Hematopoietic multipotent progenitor cell (in vitro differentiated cells): ENCODE measurements at places on chromosomes 6 and 20.
A peak's percentile ranks its signal among the peaks of the same experiment; 100 is the strongest.

DNA sequence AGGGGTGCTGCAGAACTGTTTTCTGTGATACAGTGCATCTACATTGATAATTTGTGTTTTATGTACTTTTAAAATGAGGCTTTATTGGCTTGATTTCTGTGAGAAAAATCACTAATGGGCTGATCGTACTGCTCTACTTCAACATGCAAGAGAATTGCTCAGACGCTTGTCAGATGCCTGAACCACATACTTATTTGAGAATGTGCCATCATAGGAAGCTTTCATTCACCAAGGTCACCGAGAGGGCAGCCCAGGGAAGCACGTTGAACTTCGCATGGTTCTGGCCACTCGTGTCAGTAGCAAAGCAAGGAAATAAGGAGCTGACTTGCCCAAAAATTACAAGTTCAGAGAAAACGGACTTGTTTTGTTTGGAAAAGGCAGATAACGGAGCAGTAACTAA lies 168.5 kb upstream of the AKAP12 start:
- no peak for DNase-seq

DNA sequence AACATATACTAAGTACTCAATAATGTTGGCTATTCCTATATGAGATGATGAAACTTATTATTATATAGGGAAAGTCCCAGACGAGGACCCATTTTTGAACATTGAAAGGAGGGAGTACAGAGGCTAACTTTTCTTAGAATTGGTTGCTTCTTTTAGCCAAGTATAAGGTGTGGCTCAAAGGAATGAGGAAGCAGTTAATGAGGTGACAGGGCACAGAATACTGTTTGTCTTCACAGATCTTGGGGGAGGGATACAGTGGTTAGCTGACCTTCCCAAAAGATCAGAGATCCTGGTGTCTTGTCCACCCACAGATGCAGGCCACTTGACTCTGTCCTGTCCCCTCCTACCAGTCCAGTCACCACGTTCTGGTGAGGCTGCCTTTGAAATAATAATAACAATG lies 67.8 kb upstream of the EPB41L1 start:
- DNase-seq = no peak

GRCh38 chr6:149194820-149195558 lies 122.5 kb upstream of the TAB2 start:
- DNase-seq = no peak

DNA sequence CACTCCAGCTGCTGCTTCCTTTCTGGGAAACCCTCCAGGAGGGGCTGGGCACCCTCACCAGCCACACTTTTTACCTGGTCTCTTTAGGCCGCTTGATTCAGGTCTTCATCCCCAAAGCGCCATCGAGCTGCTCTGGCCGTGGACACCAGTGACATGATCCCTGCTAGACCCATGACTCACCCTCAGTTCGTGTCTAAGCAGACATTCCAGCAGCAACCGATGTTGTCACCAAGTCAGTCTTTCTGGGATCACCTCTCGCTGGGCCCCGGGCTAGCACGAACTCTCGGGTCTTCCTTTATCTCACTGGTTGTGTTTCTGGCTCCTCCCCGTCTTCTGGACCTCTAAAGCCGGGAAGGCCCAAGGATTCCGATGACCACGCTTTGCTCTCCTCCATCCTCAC lies 43.0 kb upstream of the GPR31 start:
- no peak for DNase-seq

GRCh38 chr20:50298554-50299324 lies 108.1 kb downstream of the CEBPB start:
- no peak for DNase-seq

GRCh38 chr6:154783229-154783628 lies 50.0 kb downstream of the SCAF8 start:
- DNase-seq = no peak

DNA sequence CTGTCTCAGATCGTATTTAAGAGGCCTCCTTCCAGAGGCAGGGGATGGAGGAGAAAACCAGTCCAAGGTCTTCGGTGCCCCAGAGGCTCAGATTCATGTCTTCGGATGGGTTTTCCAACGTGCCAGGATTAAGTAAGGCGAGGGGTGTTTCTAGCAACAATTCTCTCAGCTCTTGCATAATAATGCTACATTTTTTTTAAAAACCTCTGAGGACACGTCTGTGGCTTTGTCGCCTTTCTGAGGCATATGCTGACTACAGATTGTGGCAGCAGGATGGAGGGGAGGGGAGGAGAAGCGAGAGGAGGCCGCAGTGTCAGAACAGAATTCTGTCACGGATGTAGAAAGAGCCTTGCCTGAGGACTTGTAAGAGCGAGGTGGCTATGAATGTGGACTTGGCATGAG lies 17.7 kb upstream of the CCDC167 start:
- peak; percentile 78 for DNase-seq

DNA sequence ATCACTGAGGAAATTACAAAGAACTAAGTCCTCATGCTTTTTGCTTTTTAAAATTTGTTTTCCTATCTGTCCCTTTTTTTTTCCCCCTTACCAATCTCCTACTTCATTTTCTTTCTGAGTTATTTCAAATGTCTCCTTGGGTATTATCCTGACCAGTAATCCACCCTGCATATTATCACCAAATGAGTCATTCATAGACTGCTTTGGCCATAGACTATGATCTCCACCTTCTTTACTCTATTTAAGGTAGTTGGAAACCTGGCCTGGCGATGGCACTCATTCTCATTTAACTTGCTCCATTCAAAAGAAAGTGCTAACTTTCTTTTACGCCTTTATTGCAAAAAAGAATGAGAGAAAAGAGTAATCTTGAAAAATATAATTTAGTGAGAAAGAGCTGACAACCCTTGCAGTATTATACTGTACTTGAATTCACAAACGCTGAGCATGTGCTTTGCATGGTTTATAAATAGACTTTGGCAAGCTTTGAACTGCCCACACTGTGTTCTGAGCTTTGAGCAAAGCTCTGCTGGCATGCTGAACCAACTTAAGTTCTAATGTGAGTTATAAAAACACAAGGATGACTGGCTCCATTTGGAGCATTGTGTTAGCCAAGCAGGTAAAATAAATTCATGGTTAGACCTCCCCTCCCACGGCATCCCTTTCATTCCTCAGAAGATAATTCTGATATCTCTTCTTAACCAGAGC lies 198.9 kb downstream of the NKAIN2 start:
- DNase-seq = no peak

DNA sequence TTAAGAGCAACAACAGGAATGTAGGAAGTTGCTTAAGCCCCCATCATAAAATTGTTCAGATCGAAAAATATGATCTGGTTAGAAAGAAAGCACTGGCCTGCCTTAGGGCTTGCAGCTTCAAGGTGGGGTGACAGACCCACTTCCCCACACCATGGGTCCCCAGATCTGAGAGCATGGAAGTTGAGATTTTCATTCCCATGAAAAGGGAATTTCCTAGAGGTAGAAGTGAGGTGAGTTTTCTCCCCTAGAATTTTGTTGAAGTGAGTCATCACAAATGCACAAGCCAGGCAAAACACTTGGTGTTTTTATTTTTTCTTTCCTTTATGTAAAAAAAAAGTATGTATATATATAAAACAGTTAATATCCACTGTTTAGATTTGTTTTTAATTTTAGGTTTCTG lies 213.6 kb upstream of the SUPT3H start:
- DNase-seq = no peak

DNA sequence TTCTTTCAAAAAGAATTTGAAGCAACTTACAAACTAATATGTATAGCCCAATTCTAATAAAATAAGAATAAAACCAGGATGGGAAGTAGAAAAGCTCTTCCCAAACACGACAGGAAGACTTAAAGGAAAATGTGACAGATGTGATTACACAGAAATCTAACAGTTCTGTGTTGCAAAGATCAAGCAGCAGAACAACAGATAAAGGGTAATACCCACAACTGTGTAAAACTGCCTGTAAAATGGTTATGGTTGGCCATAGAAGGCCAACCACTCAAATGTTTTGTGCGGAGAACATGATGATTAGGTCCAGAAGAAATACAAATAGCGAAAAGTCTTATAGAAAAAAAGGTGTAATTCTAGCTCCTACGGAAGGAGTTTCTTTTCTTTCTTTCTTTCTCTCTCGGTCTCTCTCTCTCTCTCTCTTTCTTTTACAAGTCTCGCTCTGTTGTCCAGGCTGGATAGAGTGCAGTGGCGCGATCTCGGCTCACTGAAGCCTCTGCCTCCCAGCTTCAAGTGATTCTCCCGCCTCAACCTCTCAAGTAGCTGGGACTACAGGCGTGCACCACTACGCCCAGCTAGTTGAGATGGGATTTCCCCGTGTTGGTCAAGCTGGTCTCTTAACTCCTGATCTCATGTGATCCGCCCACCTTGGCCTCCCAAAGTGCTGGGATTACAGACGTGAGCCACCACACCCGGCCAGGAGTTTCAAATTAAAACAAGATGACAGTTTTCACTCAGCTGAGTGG lies 128.5 kb downstream of the QRSL1 start:
- no peak for DNase-seq

DNA sequence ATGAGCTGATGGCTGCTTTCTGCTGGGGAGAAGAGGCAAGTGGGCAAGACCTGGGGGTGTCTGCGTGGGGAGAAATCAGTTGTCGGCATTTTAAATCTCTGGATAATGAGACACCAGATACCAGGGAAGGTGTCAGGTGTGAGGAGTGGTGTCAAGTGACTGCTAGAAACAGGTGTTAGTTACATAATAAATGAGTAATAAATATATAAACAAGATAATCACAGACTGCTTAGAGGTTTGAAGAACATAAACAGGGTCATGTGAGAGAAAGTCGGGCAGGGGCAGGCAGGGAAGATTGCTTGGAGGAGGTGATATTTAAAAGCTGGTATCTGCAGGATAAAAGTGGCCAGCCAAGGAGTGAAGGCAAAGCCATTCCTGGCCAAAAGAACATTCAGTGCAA lies 87.2 kb upstream of the RIN2 start:
- DNase-seq = no peak

GRCh38 chr6:22010102-22010501 lies 286.7 kb downstream of the PRL start:
- DNase-seq = no peak

GRCh38 chr6:5128351-5128750 lies 43.2 kb downstream of the PPP1R3G start:
- no peak for DNase-seq
